Panc1 (cell line): ENCODE measurements at places on chromosomes 2 and 18.
A peak's percentile ranks its signal among the peaks of the same experiment; 100 is the strongest.

DNA sequence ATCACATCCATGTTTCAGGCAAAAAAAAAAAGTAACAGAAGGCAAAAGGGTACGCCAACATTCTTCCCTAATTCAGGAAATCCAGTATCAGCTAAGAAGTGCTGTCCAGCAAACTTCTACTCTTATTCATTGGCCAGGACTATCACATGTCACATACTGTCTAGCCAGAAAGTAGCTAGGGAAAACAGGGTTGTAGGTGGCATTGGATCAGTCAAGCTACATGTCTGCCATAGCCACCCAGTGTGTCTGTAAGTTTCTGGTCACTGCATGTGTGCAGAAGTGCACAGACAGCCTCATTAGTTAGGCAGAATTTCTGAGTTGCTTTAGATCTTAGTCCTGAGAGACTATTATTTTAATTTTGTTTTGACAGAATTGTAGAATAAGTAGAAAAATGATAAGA is 465.3 kb upstream of the NRP2 start:
- DNase-seq: no peak

DNA sequence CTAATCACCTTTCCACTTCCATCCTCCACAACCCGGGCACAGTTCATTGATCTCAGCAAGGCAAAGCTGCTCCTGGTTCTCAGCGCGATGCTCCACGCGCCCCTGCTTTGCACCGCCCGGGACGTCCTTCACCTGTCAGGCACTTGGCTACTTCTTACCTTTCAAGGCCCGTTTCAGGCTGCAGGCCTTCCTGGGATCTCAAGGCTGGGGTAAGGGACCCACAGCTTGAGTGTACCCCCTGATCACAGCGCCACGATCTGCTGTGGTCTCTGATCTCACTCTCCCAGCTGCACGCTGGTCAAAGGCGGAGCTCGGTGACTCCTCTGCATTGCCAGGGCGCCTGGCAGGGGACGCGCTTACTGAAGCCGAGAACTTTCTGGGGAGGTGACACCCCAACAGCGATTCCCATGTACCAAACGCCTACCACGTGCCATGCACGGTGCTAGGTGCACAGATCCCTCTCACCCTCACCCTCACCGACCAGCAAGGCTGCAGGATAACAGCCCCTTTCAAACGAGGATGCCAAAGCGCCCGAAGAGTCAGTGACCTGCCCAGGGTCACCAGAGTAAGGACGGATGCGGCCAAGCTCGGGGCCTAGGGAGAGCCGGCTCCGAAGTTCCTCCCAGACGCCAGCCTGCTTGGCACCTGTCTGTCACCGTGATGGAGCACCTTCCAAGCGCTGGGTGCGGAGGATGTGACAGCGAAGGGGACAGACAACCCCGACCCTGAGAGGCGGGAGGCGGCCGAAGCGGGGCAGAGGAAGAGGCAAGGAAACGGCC is 818 bp downstream of the ITGB1BP1 start:
- DNase-seq: no peak

DNA sequence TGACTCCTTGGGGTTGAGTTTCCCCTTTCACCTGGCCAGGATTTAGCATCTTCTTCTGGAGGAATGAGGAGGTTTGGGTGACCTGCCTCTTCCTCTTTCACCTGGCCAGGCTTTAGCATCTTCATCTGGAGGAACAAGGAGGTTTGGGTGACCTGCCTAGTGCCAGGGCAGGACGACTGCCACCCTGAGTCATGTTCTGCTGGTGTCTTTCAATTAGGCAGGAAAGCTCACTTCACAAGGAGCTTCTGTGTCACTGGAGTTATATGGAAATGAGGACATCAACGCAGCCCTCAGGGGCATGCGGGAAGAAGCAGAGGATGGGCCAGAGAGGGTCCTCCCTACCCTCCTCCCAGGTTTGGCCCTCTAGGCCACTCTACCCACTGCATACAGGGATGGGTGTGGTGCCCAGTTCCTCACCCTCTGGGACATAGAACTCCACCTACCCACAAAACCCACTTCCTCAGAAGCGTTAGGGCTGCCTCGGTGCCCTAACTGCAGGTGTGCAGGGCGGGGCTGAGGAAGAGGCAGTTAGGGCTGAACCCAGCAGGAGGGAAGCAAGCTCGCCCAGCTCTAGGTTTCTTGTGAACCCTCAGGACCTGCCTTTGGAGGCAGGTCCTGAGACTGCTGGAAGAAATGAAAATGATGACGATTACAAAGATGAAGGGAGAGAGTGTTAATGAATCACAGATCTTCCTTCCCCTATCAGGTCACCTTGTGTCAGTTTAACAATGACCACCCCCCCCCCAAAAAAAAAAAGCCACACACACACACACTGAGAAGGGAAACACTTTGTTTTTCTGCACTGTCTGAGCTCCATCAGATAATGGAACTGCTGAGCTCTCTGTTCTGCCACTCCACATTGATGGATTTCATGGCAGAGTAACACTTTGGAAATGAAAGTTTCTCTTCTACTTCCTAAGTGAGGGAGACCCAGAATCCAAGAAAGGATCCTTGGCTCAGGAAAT is 71.0 kb downstream of the ARL4C start:
- DNase-seq: no peak

DNA sequence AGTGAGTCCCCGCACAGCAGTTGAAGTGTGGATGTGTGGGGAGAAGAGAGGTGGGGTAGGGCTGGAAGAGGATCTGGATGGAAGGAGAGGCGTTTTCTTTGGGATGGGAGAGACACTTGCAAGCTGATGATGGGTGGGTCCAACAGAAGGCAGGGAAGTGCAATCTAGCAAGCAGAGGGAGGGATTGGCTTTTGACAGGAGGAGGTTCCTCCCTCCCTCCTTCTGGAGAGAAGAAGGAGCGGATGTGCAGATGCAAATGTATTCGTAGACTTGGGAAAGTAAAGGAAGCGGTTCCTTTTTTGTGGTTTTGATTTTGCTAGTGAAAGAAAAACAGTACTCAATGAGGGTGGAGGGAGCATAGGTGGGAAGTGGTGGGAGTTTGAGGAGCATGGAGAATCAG is 48.9 kb downstream of the LAMA3 start:
- DNase-seq: no peak

- DNase-seq: no peak
Observed at GRCh38 chr2:48750128-48750739, 5.3 kb downstream of the LHCGR start.

- no peak for DNase-seq
Observed at GRCh38 chr2:172734711-172735581, 699 bp upstream of the RAPGEF4 start.

DNA sequence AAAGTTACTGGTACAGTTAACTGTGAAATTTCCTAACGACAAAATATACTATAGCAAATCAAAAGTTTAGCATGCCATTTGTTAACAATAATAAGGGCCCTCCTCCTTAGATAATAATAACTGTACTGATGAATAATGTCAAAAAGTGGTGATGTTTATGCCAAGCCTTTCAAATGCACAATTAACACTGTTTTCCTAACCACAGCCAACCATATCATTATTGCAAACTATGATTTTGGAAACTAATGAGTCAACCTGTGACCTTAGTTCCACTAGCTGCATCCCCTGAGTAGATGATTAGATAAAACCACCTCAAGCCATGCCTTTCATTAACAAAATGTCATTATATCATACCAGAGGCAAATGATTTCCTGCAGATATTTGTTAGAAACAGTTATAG is 25.1 kb upstream of the GPR75 start:
- no peak for DNase-seq

- DNase-seq: no peak
Observed at GRCh38 chr2:61268249-61268648, 106.3 kb downstream of the C2orf74 start.

DNA sequence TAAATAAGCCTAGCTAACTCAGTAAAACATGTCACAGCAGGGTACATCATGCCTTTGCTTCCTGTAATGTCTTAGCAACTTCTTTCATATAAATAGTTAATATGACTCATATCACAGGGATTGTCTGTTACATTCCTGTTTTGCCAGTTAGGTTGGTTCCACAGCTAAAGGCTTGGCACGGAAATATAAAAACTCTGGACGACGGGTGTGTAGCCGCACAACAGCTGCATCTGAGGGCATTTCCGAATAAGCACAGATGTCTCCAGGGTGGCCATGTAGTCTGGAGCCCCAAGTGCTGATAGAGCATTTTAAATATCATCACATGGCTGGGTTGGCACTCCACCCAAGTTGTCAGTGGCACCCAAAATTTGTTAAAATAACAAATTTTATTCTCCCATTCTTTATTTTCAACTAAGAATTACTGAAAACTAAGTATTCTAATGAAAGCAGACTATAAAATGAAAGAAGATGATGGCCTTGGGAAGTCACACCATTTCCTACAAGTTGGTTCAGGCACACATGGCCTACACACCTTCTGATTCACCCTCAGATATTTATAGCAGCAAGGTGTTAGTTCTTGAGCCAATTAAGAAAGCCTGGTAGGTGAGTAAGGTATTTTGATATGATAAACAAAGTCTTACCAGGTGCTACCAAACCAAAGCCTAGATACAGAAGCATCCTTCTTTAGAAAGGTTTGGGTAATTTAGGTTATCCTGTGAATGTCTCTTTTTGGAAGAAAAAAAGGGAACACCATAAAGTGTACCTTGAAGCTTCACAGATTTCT is 61.8 kb upstream of the STK17B start:
- no peak for DNase-seq

DNA sequence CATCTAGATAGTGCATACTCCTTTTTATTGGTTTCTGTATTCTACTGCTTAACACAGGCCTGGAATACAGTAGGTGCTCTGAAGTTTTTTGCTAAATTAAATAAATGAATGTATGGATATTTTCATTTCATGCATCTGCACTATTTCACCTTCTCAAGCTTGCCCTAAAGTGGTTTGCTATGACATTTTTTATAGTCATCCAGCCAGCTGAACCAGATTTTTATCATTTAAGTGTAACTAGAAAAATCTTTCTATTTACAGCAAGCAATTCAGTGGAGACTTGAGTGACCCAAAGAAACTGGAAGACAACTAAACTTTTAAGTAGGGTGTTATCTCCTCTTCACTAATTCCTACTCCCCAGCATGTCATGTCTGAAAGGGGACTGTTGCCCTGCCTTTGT is 354.9 kb downstream of the OSR1 start:
- DNase-seq: no peak

DNA sequence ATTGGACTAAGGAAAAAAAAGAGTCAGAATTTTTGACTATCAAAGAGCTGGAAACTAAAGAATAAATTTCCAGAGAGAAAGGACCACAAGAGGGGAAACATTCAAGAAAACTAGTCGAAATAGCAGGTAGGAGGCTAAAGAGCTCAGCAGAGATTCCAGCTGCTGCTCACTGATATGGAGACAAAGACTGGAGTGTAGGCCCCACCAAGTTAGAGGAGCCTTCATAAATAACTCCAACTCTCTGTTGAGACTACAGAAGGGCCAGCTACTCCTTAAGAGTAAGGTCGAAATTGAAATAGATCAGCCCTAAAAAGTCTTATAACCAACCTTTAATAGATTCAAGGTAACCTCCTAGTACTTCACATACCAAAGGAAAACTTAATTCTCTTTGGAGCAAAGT is 31.1 kb downstream of the SS18 start:
- DNase-seq: no peak

DNA sequence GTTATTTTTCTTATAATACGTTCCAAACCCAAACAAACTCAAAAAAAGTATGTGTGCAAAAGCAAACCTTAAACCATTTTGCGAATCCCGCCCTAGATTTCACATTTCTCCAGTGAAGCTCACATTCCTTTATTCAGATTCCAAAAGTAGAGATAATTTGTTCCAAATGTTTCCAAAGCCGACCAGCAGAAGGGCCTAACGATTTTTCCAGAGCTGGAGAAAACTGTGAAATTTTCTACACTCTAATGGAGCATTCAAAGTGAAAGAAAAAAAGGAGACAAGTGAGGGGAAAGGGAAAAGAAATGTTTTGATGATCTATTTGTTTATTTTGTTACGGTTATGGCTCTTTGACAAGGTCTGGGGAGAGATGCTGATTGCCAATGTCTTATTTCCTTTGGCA is 286.5 kb upstream of the SLC14A2 start:
- no peak for DNase-seq

DNA sequence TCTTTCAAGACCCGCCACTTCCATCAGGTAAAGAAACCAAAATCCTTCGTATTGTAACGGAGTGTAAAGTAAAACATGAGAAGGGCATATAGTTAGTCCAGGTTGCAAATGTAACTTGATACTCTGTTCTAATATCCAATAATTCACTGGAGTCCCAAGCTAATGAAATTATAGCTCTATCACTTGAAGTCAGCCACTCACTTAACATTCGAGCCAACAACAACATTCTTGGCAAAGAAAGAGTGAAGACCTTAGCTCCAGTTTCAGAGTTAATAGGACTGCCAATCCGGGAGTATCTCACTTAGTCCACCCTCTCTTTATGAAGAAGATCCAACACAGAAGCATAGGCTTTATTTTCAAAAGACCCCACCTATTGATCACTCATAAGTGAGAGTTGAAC is 298.0 kb upstream of the SOX11 start:
- DNase-seq: no peak

DNA sequence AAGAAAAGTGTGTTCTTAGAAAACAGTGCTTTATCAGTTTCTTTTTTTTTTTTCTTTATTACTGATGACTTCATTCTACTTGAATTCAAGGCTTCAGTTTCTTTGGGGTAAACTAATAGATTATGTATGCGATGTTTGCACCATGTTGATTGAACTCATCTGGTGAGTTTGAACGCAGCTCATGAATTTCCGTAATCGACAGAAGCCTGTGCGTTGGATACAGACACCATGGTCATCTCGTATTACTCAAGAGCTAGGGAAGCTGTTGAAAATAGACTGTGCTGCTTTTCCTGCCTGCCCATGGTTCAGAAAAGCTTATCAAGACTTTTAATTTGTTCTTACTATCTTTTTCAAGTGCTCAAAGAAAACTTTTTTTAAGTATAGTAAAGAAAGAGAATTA is 185.5 kb upstream of the NRP2 start:
- no peak for DNase-seq

DNA sequence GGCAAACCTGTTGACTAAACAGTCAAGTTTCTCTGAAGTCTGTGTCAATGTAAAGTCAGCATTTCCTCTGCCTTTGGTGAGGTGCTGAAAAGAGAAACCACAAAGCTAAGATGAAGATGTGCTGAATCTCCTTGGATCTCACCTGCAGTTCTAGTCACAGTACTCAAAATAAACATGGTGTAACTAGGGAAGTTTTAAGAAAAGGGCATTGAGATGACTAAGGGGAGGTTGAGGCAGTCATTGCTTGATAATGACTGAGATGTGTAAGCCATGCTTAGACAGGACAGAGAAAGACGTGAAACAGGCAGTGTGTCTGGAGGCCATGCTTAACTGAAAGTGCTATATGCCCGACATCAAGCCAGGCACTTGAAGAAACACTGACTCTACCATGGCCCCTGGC is 1010.0 kb upstream of the CELF4 start:
- no peak for DNase-seq

GRCh38 chr2:236169151-236169721 is 1.1 kb upstream of the GBX2 start:
- no peak for DNase-seq

GRCh38 chr2:9333591-9334171 is 89.6 kb downstream of the ITGB1BP1 start:
- DNase-seq: peak; percentile 55
